ENCODE measurements at places on chromosomes 6 and 20.
A peak's percentile ranks its signal among the peaks of the same experiment; 100 is the strongest.

GRCh38 chr20:63102721-63103375, 96.1 kb upstream of the BHLHE23 start:
- peak; percentile 57 for DNase-seq

- DNase-seq, result no peak
These were observed 208.4 kb upstream of the MARCKS start for GRCh38 chr6:113648698-113649097.

GRCh38 chr20:13755809-13756208, 28.9 kb downstream of the ESF1 start:
- no peak for DNase-seq

GRCh38 chr20:34637245-34638038, 39.5 kb downstream of the PIGU start:
- DNase-seq, result no peak

- no peak for DNase-seq
These were observed 280.9 kb downstream of the PACRG start for GRCh38 chr6:163008626-163009025.

All from stimulated activated CD8-positive, alpha-beta memory T cell treated with anti-CD3 and anti-CD28 coated beads, Interleukin-15, amount 100 ng/mL, for 4 hours (primary cell).